ENCODE measurements at places on chromosomes 2 and 18.
A peak's percentile ranks its signal among the peaks of the same experiment; 100 is the strongest.

- DNase-seq = no peak
These were observed 3.0 kb downstream of the ZDBF2 start for GRCh38 chr2:206277503-206277902.

GRCh38 chr2:33241581-33241980 is 234.9 kb upstream of the RASGRP3 start:
- DNase-seq = no peak

GRCh38 chr2:66438891-66439811 is 4.2 kb downstream of the MEIS1 start:
- DNase-seq = peak; percentile 42

GRCh38 chr2:15591373-15591691 is 336 bp upstream of the DDX1 start:
- DNase-seq = no peak

DNA sequence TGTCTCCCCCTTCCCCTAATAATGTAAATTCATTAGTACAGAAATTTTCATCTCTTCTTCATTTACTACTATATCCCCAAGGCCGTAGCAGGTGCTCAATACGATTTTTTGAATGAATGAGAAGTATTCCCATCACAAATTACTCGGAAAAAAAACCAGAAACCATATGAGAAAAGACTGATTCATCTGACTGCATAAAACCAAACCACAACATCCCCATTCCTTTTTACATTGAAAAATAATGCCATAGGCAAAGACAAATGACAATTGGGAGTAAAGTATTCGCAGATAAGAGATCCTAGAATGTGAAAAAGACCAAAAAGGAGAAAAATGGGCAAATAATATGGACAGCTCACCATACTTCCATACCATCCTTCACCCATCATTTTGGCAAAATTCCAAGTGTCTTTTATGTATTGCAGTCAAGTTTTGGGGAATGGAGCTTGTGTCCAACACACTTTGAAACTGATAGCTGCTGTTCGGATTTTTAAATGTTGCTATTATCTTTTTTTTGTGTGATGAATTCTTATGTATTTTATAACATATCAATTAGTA is 1.5 kb downstream of the ZC3H8 start:
- no peak for DNase-seq

GRCh38 chr2:211390536-211391188 is 834.3 kb downstream of the CPS1 start:
- DNase-seq = no peak

DNA sequence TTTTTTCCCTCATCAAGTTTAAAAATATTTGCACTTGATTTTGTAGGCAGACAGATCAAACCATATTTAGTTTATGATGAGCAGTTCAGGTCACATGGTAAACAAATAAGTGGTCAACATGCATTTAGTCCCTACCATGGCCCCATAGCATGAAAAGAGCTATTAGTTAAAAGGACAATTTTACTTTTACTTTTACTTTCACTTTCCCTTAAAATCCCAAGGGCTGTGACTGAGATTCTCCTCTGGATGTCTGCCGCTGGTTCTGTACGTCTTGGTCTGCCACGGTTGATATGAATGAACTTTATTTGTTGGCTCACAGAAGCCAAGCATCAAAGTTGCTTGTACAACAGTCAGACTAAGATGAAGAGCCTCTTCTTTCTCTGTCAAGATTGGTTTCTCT is 626.2 kb upstream of the CDH7 start:
- no peak for DNase-seq

DNA sequence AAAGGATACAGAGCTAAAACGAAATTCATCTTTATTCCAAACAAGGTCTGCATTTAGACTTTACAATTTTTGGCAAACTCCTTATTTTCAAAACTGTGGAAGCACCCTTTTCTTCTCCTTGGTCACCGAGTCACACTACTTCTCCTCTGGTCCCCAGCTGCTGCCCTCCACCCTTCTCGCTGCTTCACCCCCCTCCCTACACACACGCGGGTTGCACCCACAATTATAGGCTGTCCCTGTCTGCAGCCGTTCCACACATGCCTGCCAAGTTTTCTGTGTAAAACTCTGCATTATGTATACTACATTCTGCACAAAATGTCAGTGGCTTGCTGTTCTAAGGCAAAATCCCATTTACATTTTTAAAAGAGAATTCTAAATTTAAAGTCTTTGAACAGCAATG is 63.5 kb downstream of the PTPN2 start:
- DNase-seq = no peak

DNA sequence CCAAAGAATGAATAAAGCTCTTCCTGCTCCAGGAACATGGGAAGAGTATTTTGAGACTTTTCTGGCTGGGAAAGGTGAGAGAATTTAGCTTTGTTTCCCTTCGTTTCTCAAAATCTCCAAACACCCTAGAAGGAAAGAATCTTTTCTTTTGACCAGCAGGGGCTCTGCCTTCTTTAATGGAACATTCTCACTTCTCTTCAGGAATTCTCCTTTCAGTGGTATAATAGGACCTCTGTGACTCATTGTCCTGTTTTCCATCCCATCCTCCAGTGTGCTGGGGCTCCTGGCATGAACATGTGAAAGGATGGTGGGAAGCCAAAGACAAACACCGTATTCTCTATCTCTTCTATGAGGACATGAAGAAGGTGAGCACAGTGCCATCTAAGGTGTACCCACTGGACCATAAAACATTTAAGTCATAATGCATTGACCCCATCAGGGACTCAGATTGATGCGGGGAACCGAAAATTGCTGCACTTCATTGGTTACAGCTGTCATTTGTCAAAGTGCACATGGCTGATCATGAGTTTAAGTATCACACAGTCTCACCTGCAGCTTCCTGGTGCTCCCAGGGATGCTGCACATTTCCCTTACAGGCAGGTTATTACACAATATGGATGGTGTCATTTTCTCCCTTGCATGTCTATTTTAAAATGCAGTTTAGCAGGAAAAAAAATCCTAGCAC is 5.5 kb downstream of the SULT1C4 start:
- peak; percentile 17 for DNase-seq

DNA sequence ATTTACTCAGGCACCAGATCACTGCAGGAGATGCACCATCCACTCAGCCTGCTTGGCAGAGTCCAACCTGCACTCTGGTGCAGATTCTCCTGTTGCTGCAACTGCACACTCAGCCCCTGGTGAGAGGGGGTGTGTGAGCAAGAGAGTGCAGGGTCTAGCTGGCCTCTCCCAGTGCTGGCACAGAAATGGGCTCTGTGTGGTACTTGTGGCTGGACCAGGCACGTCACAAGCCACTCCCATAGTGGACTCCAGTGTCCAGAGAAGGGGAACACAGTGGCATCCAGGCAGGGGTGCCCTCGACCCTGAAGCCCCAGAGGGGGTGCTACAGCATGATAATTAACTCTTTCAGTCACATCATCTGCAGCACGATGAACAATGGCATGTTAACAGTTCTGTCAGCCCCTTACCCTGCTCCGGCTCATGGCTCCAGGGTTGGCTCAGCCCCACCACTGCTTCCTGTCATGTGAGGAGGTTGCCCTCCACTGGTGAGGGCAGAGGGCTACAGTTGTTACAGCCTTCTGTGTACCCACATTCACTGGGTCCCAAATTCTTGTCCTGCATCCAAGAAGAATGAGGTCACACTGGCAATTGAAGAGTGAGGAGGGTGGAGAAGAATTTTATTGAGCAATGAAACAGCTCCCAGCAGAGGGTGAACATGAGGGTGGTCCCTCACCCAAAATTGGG is 135.7 kb downstream of the EVA1A start:
- DNase-seq = no peak

- DNase-seq = no peak
These were observed 13.2 kb downstream of the CEP68 start for GRCh38 chr2:65069439-65069824.

All from HCEC 1CT (cell line).